ENCODE measurements at places on chromosomes 2 and 18. TPM values are rescaled to one million over a fixed set of nuclear protein-coding genes. Genes with fewer than 3 reads are reported as not detected.

Gene ADD2
- polyA plus RNA-seq, result 17.3 TPM

Gene ANKRD53
- polyA plus RNA-seq, result not detected

Gene TMEM17
- polyA plus RNA-seq, result not detected

Gene GKN1
- not detected for polyA plus RNA-seq

Gene CXCR4
- 862 TPM for polyA plus RNA-seq

Gene LBH
- 163 TPM for polyA plus RNA-seq

Gene GCKR
- not detected for polyA plus RNA-seq

Gene MTHFD2
- polyA plus RNA-seq, result 6.0 TPM

Gene GALR1
- polyA plus RNA-seq, result not detected

Gene GPR75
- polyA plus RNA-seq, result 0.10 TPM

Gene ABCG8
- polyA plus RNA-seq, result not detected

Gene CPS1
- not detected for polyA plus RNA-seq

Gene SKA1
- 0.90 TPM for polyA plus RNA-seq

Gene AQP12A
- not detected for polyA plus RNA-seq

Gene KRTCAP3
- 1.6 TPM for polyA plus RNA-seq

Gene SERPINB2
- not detected for polyA plus RNA-seq

Gene ASPRV1
- polyA plus RNA-seq, result 0.35 TPM

Gene CXCR1
- 0.35 TPM for polyA plus RNA-seq

Gene RGPD5
- polyA plus RNA-seq, result 3.2 TPM

Gene ENOSF1
- polyA plus RNA-seq, result 5.3 TPM

Gene ABCB11
- not detected for polyA plus RNA-seq

Gene PMS1
- 20.1 TPM for polyA plus RNA-seq

Gene BMP10
- not detected for polyA plus RNA-seq

Gene CLASP1
- polyA plus RNA-seq, result 16.0 TPM

Gene ANKRD62
- polyA plus RNA-seq, result not detected

Gene STAT4
- 1.9 TPM for polyA plus RNA-seq

Gene IL1RL1
- polyA plus RNA-seq, result not detected

Gene SDC1
- polyA plus RNA-seq, result 1.3 TPM

Gene PTPRN
- not detected for polyA plus RNA-seq

Gene AP1S3
- polyA plus RNA-seq, result 23.0 TPM

Gene OR6B2
- polyA plus RNA-seq, result not detected

Gene ITGB6
- polyA plus RNA-seq, result not detected

Gene SH2D6
- polyA plus RNA-seq, result not detected

Gene LRRTM4
- polyA plus RNA-seq, result not detected

Gene CCDC74A
- polyA plus RNA-seq, result not detected

Gene SERPINB7
- not detected for polyA plus RNA-seq

Gene LIPG
- polyA plus RNA-seq, result not detected

Gene REG1B
- not detected for polyA plus RNA-seq

Gene SLC40A1
- 2.3 TPM for polyA plus RNA-seq

Gene VWC2L
- not detected for polyA plus RNA-seq

Gene LCT
- polyA plus RNA-seq, result not detected

Gene UGT1A3
- not detected for polyA plus RNA-seq

Gene REEP1
- polyA plus RNA-seq, result not detected

Gene XDH
- not detected for polyA plus RNA-seq

All from IgD-negative memory B cell (primary cell).